ENCODE measurements at places on chromosomes 1 and 21.

- no peak for DNase-seq
Observed at GRCh38 chr1:62022382-62022983, 172.2 kb upstream of the L1TD1 start.

DNA sequence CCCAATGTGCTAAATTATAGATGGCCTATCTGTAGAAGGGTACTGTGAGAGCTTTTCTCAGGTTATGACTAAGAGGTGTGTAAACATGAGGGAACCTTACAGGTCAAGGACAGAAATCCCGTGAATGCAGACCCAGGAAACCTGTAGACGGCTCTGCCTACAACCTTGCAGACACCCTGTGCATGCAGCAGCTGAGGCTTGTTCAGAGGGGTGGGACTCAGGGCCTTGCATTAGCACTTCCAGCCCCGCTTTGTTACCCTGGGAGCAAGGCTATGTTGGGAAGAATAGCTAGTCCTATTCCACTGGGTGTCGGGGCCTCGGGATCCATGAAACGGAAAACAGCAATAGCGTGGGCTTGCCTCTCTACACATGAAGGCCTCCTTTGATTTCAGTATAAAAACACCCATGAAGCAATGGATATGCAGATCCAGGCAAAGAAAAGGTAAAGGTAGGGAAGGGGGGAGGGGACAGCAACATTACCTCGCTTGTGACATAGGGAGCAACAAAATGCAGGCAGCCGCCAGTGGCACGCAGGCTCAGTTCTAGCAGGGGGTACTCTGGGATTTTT lies 9.5 kb upstream of the NDUFS5 start:
- DNase-seq: no peak

DNA sequence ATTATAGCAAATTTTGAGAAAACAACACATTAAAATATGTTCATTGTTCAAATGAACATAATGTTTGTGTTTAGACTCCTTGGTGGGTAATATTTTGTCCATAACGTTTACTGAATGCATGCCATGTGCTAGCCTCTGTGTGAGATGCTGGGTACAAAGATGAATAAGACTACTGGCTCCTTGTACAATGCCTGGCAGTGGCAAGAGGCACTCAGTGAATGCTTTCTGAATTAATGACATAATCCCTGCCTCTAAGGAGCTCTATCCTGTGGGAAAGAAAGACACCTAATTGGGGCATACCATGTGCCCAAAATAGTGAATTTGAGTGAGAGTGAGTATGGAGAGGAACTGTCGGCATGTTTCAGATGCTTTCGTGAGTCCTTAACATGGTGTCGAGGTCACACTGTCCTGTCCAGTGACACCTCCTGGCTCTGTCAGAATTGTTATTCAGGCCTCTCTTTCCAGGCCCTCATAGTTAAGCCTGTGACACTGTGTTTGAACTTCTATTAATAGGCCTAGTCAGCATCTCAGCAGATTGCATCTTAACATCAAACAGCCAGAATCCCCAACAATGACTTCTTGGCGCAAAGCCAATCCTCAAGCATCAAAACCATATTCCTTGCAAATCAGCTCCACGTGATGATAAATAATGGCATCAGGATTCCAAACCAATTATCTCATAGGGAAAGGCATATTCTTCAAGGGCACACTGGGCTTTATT lies 32.8 kb upstream of the S1PR1 start:
- no peak for DNase-seq

DNA sequence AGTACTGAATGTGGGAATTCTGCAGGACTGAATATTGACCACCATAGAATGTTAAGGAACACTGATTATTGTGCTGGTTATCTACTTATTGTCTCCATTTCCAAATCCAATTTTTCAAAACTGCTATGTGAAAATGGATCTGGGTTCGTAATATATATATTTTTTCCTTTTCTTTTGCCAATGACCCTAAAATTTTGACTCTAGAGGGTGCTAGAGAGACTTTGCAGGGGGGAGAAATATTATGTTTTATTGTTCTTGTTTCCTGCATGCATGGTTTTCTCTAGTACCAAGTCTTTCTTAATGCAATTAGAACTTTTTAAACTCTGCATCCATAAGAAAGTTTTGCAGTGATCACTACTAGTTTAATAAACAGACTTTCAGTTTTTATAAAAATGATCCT lies 1256.9 kb downstream of the BRINP3 start:
- DNase-seq: no peak

GRCh38 chr21:17467392-17467791 lies 45.5 kb upstream of the CXADR start:
- no peak for DNase-seq

DNA sequence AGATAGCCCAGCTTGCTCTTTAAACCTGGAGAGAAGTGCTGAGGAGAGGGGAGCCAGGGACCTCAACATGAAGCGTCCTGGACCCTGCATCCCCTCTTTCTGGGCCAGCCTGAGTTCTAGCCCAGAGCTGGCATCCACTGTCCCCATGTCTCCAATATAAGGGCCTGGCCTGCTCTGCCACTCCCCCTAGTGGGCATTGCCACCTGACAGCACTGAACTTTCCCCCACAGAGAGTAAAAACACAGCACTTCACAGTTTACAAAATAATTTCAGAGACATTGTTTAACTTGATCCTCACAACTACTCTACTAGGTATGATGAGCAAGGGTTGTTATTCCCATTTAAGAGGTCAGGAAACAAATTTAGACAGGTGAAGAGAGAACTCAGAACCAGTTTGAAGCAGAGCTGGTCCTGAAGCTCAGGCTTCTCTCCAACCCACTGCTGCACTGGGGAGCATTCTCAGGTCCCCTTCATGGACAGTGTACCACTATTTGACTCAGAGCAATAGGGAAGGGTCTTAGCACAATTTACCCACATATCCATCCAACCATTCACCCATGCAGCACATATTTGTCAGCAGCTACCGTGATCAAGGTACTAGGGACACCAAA lies 151.2 kb downstream of the DMRTA2 start:
- DNase-seq: no peak

GRCh38 chr1:50603274-50604271 lies 180.3 kb upstream of the DMRTA2 start:
- DNase-seq: no peak

GRCh38 chr1:22652881-22653316 lies at the start of gene C1QB:
Gene C1QB, plus strand, starts transcription at chr1:22653236. Its CDS starts 6,227 bp downstream, at chr1:22659463.
- DNase-seq: no peak

DNA sequence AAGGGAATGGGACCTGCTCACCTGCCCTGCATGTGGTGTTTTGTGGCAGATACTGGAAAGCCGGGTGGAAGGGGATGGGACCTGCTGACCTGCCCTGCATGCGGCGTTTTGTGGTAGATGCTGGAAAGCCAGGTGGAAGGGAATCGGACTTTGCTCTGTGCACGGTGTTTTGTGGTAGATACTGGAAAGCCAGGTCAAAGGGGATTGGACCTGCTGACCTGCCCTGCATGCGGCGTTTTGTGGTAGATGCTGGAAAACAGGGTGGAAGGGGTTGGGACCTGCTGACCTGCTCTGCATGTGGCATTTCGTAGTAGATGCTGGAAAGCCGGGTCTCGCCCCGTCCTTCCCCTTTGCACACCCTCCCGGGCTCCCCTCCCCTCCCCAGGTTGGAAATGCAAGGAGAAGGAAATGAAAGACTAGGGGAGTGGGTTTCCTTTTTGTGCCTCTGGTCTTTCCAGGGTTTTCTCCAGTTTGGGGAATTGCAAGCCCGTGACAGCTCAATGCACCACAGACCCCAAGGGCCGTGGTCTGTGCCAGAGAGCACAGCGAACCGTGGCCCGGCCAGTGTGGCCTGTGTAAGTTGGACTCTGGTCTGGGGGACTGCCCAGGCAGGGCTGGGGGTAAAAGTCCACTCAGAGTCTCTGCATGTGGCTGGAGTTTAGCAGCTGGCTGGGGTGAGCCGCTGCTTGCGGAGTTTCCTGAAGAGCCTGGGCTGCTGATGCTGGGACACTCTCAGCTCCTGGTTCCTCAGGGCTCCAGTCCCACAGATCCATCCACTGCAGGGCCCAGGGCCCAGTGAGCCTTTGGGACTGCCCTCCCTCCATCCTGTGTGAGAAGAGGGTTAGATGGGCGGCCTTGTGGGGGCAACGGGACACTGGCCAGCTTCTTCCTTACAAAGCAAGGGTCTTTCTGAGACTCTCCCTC lies 105.5 kb downstream of the CRYAA start:
- DNase-seq: no peak

- no peak for DNase-seq
Observed at GRCh38 chr1:101137144-101138126, 99.4 kb upstream of the S1PR1 start.

DNA sequence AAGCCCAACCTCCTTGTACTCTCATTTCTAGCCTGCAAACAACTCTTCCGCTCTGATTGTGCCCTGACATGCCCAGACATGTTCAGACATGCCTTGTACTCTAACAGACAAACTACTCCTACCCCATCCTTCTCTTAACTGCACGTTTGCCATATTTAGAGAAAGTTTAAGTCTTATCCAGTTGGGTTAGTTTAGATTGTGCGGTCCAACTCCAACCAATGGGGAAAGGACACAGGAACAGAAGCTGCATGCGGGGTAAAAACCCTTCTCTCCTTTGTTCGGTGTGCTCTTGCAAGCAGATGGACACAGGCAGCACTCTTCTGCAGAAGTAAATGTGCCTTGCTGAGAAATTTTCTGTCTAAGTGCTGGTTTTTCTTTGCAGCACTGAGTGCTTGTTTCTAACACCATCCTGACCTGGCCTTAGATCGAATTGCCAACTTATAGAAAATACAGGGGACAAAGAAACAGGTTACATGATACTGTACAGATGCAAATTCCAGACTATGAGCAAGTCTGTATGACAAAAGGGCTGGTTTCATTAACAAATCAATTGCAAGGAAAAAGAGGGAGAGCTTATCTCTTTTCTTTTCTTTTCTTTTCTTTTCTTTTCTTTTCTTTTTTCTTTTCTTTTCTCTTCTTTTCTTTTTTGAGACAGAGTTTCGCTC lies 35.8 kb upstream of the IFNGR2 start:
- DNase-seq: no peak

GRCh38 chr21:8991968-8992621 lies 1529.3 kb upstream of the TPTE start:
- no peak for DNase-seq

DNA sequence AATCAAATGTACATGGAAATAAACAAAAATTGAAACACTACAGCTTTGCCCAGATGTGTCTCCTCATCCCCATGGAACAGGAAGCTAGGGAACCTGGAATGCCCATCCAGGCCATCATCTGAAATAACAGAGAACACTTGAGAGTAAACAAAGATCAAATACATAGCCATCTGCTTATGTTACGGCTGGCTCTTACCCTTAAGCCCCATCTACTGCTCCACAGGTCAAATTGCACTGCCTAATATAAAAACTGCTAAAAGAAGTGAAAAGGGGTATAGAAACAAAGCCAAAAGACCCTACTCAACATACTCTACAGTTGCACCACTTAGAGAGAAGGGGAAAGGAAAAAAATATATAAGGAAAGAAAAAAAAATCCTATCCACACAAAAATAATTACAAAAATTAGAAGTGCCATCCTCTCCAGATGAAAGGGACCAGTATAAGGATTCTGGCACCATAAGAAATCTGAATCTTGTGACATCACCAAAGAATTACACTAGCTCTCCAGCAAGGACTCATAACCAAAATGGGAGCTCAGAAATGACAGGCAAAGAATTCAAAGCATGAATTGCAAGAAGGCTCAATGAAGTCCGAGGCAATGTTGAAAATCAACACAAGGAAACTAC lies 26.9 kb downstream of the OR6Y1 start:
- peak; percentile 33 for DNase-seq

- peak; percentile 30 for DNase-seq
Observed at GRCh38 chr1:166974647-166975345, 544 bp downstream of the ILDR2 start.

- no peak for DNase-seq
Observed at GRCh38 chr1:33018112-33018511, 18.6 kb downstream of the AK2 start.

DNA sequence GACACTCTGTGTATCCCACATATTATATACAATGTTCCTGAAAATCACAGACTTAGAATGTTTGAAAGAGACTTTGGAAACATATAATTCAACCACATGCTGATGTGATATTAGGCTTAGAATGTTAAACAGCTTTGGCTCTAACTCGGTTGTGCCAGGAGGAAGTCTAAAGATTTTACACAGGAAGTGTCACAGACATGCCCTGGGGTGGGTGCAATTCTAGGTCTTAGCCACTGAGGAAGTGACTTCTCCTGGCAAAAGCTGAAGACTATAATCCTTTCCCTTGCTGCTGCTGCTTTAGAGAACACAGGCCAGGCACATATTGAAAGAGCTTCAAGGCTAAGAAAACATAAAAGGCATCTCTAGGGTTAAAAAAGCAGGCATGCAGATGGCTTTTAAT lies 51.0 kb downstream of the RPL5 start:
- DNase-seq: peak; percentile 46

- DNase-seq: no peak
Observed at GRCh38 chr1:204288021-204288588, 71.6 kb downstream of the PLEKHA6 start.

Measured in T-helper 1 cell (primary cell).